ENCODE measurements at places on chromosomes 12 and 14.

DNA sequence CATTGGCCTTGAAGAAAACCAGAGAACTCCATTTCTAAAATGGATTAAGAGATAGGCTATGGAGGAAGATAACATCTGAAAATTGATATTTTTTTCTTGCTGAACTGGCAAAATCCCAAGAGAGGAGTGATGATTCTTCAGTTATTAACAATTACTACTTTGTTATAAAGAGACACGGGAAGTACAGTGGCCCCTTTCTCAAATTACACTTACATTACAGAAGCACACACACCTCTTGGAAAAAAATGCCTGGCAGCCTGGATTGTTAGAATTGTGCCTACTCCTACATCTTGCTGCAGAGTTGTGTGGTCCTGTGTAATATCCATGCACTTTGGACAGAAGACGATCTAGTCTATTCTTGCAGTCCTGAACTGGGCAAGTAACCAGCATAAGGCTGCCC is 71.7 kb downstream of the TGFB3 start:
- no peak for DNase-seq

DNA sequence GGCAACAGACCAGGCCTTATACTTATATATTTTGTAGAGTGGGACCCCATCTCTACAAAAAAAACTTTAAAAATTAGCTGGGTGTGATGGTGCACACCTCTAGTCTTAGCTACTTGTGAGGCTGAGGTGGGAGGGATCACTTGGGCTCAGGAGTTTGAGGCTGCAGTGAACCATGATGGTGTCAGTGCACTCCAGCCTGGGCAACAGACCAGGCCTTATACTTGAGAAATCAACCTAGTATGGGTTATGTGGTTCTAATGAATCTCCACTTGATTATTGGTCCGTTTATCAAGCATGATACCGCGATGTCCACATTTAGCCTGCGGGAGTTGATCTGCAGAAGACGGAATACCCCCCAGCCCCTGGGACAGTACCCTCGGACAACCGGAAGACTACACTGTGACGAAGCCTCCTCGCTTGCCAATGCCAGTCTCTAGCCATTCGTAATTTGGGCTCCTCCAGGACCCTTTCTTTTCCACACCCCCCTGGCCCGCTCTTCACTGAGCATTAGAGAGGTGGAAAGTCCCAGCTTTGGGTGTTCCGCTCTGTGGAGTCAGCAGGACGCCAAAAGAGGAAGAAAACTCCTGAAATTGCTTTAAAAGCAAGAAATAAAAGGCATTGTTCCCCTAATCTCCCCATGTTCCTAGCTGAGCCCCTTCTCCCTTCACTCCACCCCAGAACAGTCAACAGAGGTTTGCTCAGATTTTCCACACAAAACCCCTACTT is 19.4 kb downstream of the LTBP2 start:
- DNase-seq = no peak

GRCh38 chr14:81571437-81571836 is 37.8 kb upstream of the SEL1L start:
- DNase-seq = no peak

DNA sequence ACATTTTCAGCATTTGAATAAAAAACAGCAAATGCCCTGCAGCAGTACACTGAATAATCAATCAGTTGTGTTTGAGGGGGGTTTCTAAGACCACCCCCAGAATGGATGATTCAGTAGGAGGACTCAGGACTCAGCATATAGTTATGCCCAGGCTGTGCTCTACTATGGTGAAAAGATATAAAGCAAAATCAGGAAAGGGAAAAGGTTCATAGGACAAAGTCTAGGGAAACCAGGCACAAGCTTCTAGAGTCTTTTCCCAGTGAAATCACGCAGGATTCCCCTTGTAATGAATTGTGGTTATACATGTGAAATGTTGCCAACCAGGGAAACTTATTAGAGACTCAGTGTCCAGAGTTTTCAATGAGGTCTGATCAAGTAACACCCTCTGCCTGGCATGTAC is 25.0 kb upstream of the SLC17A8 start:
- no peak for DNase-seq

GRCh38 chr14:81211844-81212243 is 8.9 kb downstream of the GTF2A1 start:
- DNase-seq = no peak

- DNase-seq = no peak
These were observed 99.4 kb upstream of the FRMD6 start for GRCh38 chr14:51552275-51552674.

- DNase-seq = no peak
These were observed 23.5 kb upstream of the ARID4A start for GRCh38 chr14:58274881-58275280.

DNA sequence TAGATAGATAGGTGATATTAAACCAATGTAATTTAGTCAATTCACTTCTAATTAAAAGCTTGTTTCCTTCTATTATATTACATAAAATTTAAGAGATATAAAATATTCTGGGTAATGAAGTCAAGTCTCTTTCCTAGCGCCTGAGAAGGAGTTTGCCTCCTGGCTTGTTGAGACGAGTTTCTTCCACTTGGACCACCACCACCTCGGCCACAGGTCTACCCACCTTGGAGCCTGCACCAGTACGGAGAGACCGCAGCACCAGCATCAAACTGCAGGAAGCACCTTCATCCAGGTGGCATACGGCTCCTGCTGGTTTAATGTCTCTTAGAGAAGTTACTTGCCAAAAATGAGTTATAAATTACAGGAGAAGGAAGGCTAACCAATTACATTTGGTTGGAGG is 79.0 kb upstream of the SLCO1C1 start:
- no peak for DNase-seq

DNA sequence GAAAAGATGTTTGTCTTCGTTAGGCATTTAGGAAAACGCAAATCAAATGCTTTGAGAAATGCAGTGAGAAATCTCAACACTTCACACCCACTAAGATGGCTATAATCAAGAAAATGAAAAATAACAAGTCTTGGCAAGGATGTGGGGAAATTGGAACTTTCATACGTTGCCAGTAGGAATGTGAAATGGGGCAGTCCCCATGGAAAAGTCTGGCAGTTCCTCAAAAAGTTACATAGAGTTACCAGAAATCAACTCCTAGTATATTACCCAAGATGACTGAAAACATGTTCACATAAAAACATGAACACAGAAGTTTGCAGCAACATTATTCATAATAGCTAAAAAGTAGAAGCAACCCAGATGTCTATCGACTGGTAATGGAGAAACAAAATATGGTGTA is 41.5 kb upstream of the LRTM2 start:
- DNase-seq = no peak

- DNase-seq = no peak
These were observed 107.9 kb upstream of the WSCD2 start for GRCh38 chr12:108021141-108021540.

- DNase-seq = peak; percentile 17
These were observed 1317.6 kb downstream of the TMEM121 start for GRCh38 chr14:106843951-106844483.

GRCh38 chr14:52370406-52370935 is 56.4 kb downstream of the PTGER2 start:
- no peak for DNase-seq

- DNase-seq = no peak
These were observed 23.5 kb upstream of the PTPRB start for GRCh38 chr12:70660620-70661219.

GRCh38 chr12:90945070-90945649 is 9.8 kb downstream of the CCER1 start:
- DNase-seq = no peak

- DNase-seq = no peak
These were observed 30.7 kb downstream of the DGLUCY start for GRCh38 chr14:91144425-91145145.

- DNase-seq = no peak
These were observed 422.7 kb upstream of the SYT1 start for GRCh38 chr12:78441737-78442453.

GRCh38 chr12:88638966-88639760 is 58.9 kb upstream of the KITLG start:
- DNase-seq = no peak

DNA sequence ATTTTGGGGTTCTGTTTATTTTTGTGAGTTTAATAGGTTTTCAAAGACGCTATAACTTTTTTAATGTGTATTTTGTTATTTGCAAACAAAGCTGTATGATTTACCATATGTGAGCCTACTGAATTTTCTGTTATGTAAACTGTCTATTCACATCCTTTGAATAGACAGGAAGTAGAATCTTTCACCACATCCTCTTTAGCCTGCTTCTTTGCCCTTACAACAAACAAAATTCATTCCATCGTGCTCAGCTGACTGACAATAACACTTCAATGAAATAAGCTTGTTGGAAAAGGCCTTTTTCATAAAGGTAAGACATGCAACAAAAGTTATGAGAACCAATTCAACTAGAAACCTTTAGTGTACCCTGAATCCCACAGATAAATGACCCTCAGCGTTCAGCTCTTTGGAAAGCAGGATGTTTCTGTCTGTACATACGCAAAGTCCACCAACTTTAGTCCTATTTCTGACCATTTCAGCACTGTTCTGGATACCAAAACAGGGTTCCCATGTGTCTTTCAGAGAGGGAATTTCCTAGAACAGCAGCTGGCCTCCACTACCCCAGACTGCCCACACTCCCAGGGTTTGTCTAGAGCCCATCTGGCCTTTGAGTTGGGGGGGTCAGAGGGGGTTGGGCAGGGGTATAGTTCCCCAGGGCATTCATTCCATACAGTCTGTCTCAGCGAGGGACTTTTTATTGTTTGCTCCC is 71.3 kb downstream of the DUSP6 start:
- DNase-seq = no peak

DNA sequence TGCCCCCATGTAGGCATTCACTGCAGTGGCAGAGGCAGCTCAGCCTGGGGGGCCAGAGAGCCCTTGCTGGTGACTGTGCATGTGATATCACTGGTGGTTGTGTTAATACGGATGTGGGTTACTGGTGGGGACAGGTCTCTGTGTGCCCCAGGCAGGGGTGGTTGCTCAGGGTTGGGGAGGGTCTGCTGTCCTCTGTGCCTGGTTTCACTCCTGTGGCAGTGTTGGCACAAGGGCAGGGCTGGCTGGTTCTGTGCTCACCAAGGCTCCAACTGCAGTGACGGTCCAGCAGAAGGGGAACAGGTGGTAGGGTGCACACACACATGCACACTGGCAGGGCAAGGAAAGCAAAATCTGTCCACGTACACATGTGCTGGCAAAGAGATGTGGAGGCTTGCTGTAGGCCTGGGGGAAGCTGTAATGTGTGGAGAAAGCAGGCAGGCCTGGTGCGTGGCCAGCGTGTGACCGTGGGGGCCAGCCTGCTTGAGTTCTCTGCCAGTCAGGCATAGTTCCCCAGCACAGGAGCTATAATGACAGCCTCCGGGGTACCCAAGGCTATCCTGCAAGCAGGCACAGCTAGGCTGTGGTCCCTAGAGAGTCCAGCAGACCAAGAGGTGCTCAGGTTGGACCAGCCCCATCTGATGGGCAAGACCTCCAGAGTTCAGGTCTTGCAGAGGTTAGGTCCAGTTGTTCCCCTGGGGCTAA is 254.6 kb downstream of the FBXL14 start:
- DNase-seq = no peak

GRCh38 chr12:52646613-52647012 is 5.4 kb downstream of the KRT2 start:
- no peak for DNase-seq

- DNase-seq = no peak
These were observed 44.5 kb downstream of the GTF2A1 start for GRCh38 chr14:81176241-81176640.

- no peak for DNase-seq
These were observed 1.2 kb downstream of the KCNJ8 start for GRCh38 chr12:21773263-21773741.

GRCh38 chr14:32225378-32225920 is 22.4 kb upstream of the RNU6-8 start:
- DNase-seq = no peak

DNA sequence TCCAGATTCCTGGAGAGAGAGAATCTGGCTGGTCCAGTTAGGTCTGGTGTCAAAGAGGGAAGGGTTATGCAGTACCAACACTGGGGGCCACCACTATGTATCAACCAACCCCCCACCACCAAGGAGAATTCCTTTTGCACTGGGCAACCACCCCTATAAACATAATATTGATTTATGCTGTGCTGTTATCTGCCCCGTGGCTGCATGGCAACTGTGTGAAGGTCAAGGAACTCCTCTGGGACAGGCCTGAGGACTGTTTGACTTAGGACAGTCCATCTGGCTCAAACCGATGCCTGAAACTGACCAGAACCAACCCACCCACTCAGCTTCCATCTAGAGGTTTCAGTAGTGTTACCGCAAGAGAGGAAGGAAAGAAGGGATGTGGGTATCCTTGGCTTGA is 20.5 kb downstream of the PLEKHH1 start:
- DNase-seq = no peak

DNA sequence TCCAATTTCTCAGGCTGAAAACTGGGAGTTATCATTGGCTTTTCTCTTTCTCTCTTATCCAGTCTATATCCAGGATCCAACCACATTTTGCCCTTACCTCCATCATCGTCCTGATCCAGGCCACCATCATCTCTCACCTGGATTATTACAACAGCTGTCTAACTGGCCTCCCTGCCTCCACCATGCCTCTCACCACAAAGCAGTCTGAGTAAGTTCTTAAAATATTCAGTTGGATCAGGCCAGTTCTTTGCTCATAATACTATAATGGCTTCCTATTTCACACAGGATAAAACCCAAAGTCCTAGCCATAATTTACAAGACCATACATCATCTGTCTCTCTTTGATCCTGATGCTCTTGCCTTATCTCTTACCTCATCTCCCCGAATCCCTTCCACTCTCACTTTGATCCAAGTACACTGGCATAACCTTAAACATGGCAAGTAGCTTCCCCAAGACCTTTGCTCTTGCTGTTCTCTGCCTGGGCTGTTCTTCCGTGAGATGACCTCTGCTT is 133.4 kb upstream of the RAP1B start:
- no peak for DNase-seq

DNA sequence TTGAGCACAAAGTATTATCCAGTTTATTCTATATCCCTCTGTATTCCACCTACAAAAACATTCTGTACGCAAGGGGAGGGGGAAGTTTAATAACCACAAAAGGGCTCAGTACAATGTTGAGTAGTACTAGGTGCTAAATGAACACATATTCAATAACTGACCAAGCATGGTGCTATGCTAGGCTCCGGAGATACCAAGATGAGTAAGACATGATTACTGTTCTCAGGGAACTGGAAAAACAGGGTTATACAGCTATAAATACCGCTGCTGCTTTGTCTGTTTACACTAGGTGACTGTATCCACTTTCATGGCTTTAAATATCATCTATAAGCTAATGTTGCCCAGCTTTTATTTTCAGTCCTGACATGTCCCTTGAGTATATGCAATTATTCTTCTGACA is 135.8 kb downstream of the INSM2 start:
- no peak for DNase-seq

GRCh38 chr12:52929538-52929937 is 19.4 kb upstream of the KRT18 start:
- no peak for DNase-seq

Data from stimulated activated CD4-positive, alpha-beta T cell treated with anti-CD3 and anti-CD28 coated beads, Interleukin-12 subunit alpha, Interleukin-12 subunit beta, amount 100 ng/mL, for 24 hours (primary cell).